Fibroblast of skin of left quadriceps (primary cell): ENCODE measurements at places on chromosomes 5 and 9.
A peak's percentile ranks its signal among the peaks of the same experiment; 100 is the strongest.

DNA sequence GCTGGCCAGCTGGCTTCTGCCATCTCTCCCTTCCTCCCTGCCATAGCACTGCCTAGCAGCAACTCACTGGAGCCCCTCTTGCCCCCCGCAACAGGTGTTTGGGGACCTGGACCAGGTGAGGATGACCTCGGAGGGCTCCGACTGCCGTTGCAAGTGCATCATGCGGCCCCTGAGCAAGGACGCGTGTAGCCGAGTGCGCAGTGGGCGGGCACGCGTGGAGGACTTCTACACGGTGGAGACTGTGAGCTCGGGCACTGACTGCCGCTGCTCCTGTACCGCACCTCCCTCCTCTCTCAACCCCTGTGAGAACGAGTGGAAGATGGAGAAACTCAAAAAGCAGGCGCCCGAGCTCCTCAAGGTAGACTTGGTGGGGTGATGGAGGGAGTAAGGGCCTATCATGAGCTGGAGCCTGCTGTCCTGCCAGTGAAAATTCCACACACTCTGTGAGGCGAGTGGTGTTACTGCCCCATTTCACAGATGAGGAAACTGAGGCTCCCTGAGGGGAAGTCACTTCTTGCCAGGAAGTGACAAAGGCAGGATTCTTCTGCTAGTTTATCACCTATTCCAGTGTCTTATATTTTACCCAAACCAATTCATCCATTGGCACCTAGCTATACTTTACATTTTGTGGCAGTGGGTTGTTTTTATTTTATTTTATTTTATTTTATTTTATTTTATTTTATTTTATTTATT is 10.1 kb downstream of the OLFML2A start:
- DNase-seq = no peak

- no peak for DNase-seq
Measured at GRCh38 chr9:6855860-6856259, 98.1 kb downstream of the KDM4C start.

- DNase-seq = no peak
Measured at GRCh38 chr9:26078706-26079105, 400.5 kb upstream of the TUSC1 start.

- no peak for DNase-seq
Measured at GRCh38 chr9:131020862-131021261, 11.9 kb downstream of the LAMC3 start.

DNA sequence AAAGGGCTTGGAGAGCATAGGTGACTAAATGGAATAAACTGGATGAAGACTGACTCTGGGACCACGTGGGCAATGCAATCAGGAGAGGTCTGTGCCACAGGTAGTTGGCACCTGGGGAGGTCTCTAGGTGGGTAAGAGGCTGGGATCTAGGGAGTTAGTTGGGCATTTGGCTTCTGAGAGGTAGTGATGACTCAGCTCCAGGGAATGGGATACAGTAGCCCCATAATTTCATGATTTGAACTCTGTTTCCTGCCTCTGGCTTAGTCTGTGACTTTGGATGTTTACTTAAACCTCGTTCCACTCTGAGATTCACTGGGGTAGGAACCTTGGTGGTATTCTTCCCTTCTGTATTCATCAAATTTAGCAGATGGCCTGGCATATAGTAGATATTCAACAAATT is 240.8 kb downstream of the KIF4B start:
- DNase-seq = no peak

DNA sequence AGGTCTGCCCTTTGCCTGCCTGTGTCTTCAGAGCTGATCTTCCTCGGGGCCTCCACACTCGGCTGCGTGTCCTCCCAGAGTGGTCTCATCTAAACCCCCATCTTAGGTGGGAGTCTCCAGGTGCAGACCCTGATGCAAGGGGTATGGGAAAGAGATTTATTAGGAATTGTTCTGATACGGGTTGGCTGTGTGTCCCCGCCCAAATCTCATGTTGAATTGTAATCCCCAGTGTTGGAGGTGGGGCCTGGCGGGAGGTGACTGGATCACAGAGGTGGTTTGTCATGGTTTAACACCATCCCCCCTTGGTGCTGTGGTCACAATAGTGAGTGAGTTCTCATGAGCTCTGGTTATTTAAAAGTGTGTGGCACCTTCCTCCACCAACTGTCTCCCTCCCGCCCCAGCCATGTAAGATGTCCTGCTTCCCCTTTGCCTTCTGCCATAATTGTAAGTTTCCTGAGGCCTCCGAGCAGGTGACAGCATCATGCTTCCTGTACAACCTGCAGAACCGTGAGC is 208.4 kb downstream of the AOPEP start:
- DNase-seq = no peak

DNA sequence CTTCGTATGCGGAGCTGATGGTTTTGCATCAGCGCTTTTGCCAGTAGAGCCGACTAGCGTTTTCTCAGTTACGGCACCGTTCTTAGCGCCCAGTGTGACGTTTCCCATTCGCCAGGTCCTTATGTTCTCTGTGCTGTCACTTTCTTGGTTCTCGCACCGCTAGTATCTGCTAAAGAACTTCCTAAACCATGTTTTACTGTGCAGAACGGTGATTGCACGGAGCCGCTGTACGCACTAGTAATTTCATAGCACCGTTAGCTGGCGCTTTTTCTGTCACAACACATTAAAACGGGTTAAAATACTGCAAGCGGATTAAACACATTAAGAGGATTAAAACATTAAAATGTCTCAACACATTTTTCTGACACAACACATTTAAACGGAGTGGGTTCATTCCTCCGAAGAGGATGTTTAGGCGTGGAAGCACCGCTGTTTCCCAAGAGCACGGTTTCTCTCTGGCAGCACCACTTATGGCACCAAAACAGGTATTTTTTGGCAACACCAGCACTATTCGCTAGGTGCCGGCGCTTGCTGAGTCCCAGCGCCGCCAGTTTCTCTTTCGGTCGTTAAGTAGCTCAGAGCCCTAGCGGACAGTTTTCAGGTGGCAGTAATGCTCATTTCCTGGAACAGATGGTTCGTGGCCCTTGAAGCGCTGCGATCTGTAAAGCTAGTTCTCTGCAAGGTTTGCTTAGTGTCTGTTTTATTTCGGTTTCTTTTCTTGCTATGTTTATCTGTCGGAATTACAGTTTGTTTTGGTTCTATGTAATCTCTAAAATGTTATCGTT is 20.3 kb downstream of the ANXA2R start:
- DNase-seq = peak; percentile 73

DNA sequence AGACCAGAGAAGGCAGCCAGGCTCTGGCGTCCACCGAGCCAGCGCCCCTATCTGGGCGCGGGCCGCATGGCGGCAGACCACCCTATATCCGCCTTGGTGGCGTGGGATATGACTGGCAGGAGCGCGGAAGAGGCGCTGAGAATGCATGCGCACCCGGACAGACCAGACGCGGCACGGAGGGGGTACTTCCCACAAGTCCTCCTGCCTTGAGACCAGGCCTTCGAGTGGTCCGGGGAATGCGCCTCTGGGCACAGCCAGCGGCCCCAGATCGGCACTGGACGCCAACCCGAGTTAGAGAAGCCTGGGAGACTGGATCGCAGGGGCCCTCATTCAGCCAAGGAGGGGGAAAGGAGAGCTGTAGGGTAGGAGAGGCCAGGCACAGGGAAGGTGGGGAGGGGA is 2.5 kb upstream of the LMX1B start:
- no peak for DNase-seq

DNA sequence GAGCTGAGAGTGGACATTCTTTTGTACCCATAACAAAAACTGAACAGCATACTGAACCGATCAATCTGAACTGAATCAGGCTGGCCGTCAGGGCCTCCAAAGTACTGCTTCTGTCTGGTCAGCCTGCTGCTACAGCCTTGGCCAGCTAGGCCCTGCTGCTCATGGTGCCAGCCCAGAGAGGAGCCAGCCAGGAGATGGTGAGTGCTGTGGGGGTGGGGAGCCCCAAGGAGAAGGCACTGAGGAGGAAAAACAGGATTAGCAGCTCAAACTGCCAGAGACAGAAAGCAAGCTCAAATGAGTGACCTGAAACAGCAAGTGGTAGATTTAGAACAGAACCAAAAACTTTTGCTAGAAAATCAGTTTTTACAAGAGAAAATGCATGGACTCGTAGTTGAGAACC is 23.9 kb downstream of the SRP19 start:
- no peak for DNase-seq

DNA sequence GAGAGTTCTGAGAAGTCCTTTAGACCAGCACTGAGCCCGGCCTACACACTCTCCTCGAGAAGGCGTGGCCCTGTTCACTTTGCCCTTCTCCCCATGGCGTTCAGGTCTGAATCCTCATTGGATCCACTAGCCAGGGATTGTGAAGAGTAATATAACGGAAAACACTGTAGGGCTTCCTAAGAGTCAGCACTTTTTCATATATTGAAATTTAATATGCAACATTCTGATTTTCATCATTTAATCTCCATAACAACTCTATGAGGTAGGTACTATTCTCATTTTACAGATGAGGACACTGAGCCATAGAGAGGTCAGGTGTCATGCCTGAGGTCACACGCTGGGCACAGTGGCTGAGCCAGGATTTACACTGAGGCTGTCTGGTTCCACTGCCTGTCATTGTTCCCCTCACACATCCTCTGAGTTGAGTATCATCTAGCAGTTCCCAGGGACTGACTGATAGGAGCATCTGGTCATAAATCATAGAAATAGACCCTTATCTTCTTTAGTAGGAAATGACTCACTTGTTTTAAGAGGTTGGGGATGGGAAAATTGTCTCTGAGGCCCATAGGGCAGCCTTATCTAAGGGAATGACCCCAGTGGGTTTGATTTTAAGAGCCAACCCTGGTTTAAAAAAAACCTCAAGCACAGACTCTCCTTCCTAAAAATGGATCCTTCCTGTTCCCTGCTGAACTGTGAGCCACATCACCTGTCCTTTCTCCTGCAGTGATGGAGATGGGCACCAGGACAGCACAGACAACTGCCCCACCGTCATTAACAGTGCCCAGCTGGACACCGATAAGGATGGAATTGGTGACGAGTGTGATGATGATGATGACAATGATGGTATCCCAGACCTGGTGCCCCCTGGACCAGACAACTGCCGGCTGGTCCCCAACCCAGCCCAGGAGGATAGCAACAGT is 41.2 kb downstream of the THBS4 start:
- DNase-seq = no peak

DNA sequence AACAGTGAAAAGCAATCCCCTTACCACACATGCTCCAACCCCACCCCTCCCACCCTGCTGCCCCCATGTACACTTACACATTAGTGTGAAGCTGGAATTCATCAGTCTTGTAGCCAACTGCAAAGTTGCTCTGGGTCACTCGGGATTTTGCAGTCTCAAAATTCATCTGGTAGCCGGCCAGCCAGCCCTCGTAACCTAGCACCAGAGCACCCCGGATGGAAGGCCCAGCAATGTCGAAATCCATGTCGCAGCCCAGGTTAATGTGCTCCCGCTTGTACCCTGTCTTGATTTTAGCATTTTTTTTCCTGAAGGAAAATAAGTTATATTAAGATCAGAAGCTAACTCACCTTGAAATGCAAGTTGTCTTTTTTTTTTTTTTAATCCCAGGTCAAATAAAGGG is 12.2 kb upstream of the C5orf15 start:
- no peak for DNase-seq

DNA sequence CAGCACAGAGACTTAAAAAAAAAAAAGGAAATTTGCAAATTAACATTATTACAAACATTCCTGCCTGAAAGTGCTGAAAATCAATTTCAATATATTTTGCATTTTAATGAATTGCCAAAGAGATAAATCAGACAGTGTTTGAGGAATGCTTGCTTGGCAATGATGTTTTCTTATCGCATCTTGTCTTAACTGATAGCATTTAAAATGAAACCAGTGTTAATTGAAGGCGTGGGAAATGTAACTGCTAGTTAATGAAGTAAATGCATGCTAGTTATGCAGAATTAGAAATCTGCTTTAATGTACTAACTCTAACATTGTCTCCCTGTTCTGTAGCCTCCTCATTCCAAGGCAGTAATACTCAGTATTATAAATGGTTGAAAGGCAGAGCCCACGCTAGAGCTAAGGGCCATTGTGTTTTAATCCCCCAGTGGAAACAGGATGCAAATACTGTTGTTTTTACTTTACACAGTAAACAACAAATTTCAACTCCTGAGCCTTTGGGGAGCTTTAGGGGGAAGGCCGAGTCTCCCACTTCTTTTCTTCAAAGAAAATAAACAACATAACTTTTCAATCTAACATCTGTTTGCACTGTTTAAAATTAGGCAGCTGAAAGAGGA is 586.9 kb downstream of the TLE4 start:
- no peak for DNase-seq

DNA sequence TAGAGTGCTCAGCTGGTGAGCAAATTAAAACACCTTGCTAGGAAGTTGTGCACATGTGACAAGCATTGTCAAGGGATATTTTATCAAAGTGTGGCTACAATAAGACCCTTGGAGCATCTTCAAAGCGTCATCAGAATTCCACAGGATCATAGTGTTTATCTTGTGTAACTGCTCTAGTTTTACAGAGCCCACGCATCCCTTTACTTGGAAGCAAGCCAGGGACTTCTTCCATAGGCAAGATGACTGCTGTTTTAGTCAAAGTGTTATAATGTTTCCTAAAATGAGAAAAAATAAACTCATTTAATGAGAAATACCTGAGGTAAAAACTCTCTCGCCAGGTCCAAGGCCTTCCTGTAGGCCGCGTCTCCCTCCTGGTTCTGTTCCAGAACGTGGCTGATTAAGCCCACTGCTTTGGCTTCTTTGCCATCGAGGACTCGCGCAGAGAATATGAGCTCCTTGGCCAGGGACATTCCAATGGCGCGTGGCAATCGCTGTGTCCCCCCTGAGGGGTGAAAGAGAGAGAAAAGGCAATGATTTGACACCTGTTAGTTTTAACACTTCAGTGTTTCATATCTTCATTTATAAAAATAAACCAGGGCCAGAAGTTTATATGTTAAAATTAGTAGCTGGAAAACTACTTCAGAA is 141.1 kb downstream of the AUH start:
- no peak for DNase-seq

DNA sequence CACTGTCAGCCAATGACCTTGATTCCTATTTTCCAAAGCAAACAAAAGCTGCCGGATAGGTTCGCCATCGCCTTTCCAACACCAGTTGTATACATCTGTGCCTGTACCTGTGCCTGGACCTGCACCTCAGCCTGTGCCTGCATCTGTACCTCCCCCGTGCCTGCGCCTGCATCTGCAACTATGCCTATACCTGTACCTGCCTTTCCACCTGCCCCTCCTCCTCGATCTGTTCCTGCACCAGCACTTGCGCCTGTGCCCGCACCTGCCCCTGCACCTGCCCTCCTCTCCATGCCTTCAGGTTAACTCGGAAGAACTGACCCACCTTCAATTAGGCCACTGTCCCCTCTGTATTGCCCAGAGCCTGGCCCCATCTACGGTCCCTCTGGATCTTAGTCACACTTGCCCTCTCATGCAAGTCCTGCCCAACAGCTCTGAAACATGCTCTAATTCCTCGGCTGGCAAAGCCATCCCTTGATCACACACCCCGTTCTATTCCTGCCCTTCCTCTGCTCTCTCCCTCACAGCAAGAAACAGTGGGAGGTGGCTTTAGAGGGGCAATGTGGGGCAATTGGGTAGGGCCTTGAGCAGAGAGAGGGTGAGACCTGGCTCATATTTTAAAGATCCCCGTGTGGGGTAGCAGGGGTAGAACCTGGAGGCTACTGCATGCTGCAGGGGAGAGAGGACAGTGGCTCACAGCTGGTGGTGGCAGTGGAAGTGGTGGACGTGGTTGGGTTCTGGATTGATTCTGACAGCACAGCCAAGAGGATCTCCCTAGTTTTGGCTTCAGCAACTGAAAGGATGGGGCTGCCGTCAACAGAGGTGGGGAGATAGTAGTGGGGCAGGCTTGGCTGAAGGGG is 59.6 kb upstream of the PHYKPL start:
- no peak for DNase-seq
